Activated CD4-positive, alpha-beta T cell treated with anti-CD3 and anti-CD28 coated beads, Interleukin-2, amount 10 ng/mL, durations not matched to agents 24 days and 14 days (primary cell): ENCODE measurements at places on chromosomes 5 and 9.

DNA sequence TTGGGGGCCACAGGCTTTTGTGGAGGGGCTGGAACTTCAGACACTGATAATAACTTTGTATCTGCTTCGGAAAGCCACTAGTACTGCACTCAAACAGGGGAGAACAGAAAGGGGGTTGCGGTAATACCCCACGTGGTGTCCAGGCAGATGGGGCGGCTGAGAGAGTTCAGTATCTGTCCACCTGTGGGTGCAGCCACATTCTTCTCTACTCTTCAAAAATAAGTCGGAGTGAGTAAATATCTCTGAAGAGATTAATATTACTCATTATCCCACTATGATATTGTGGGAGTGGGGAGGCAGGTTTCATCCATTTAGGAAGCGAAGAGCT, 102.1 kb upstream of the SSBP2 start:
- DNase-seq: no peak

DNA sequence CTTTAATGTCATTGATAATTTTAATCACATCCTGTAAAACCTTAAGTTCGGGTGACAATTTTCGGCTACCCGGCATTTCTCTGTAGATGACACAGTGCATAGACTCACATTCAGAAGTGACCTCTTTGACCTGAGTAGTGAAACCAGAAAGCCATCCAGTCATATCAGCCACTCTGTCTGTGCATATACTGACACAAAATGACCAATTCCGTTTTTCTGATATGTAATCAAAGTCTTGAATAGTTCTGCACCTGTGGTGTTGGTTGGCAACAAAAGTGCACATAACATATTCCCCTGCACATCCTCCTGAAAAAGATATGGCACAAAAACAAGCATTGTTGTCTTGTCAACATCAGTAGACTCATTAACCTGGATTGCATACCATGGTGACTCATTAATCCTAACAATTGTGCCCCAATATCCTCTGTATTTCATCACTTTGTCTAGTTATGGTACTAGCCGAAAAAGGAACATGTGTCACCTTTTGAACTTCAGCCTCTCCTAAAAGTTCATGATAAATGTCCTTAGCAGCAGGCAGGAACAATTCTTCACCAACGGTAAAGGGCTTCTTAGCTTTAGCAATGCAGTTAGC, 4.6 kb upstream of the HNRNPA0 start:
- DNase-seq: no peak

GRCh38 chr9:16575142-16575985, 295.1 kb downstream of the BNC2 start:
- DNase-seq: no peak

DNA sequence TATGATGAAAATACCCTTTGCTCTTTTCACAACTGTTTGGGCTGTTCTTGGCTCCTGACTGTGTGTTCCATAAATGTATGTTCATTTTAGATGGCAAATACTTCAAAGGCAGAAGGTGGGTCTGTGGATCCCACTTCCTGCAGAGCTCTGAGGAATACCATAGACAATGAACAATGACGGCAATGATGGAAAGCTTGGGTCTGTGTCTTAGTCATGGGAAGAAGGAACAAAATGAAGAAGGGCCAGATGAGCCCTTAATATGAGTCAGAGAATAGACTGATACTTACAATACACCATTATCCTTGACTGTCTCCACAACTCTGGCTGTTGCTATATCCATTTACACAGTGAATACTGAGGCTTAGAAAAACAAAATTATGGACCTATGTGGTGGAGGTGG, 126.0 kb downstream of the SLIT3 start:
- DNase-seq: no peak

GRCh38 chr5:75367401-75367800, 30.4 kb downstream of the HMGCR start:
- DNase-seq: no peak

- DNase-seq: no peak
Measured at GRCh38 chr5:83059341-83059740, 17.9 kb downstream of the TMEM167A start.

- peak; percentile 26 for DNase-seq
Measured at GRCh38 chr5:179964015-179964414, 56.3 kb upstream of the TBC1D9B start.

DNA sequence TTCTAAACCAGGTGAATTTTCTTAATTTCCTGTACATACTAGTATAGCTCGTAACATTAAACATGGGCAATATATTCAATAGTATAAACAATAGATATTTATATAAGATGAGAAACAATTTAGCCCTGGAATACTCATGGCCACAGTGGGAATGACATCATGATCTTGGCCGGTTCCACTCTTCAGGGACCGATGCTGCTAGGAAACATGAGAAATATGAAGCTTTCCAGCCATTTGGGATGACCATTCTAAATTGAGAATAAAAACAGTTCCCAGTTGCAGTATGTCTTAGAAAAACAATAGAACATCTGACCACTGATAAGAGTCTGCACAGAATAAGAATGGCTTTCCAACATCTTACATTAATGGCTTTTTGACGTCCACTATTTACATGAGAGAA, 33.3 kb upstream of the SLCO6A1 start:
- no peak for DNase-seq

- DNase-seq: no peak
Measured at GRCh38 chr9:13718539-13718938, 439.0 kb upstream of the MPDZ start.

DNA sequence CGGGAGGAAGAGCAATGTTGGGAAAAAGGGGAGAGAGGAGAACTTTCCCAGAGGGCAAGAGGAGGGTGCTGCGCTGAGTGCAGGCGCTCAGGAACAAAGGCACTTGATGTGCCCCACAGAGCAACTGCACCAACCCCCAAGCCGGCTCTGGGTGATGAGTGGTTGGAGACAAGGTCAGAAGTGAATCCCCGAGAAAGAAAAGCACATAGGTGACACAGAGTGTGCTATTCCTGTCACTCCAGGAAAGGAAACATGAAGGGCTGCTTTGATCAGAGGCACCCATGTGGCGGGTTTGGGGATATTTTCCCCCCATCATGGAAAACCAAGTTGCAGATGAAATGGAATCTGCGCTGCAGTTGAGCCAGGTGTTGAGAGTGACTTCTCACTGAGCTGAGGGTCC, 20.7 kb upstream of the SLC25A48 start:
- peak; percentile 41 for DNase-seq

DNA sequence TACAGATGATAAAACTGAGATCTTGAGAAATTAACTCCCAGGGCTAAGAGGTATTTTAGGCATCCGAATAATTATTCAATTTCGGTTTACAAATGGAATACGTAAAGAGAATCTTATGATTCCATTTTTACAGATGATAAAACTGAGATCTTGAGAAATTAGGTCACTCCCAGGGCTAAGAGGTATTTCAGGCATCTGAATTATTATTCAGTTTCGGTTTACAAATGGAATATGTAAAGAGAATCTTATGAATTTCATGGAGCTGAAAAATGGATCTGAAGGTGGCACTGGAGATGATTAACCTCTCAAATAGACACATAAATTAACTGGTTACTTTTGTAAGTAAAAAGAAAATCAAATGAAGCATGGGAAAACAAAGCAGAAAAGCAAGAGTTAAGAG, 44.2 kb downstream of the FGF1 start:
- DNase-seq: no peak

DNA sequence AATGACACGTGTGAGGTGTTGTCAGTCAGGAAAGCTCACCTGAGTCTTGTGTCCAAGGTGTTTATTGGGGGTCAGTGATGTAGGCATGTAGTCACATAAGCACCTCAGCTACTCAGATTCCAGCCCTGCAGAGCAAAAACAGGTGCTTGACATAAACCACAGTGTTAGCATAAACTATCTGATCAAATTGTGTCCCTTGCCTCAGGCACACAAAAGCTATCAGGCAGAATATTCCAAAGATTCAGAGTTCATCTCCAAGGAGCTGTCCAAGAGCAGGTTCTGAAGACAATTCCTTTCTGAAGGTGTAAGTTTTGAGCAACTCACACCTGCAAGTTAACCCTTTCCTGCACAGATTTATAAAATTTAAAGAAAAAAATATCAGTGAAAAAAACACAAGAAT, 102.2 kb upstream of the ITGA1 start:
- DNase-seq: no peak

- no peak for DNase-seq
Measured at GRCh38 chr5:126355940-126356339, 67.3 kb upstream of the GRAMD2B start.

DNA sequence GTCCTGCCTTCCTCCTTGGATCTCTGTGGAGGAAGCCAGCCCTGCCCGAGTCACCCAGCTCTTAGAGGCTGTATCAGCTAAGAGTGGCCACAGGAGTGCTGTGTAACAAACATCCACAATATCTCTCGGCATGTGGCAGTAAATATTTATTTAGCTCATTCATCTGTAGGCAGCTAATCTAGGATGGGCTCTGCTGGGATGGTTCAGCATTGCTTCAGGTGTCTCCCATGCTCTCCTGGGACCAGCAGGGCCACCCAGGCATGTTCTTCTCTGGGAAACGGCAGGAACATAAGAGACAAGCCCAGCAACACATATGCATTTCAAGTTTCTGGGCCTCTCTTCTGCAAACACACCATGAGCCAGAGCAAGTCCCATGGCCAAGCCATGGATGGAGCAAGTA, 56.1 kb downstream of the HRH2 start:
- DNase-seq: no peak

- DNase-seq: no peak
Measured at GRCh38 chr9:127873886-127874285, 3.6 kb downstream of the AK1 start.

DNA sequence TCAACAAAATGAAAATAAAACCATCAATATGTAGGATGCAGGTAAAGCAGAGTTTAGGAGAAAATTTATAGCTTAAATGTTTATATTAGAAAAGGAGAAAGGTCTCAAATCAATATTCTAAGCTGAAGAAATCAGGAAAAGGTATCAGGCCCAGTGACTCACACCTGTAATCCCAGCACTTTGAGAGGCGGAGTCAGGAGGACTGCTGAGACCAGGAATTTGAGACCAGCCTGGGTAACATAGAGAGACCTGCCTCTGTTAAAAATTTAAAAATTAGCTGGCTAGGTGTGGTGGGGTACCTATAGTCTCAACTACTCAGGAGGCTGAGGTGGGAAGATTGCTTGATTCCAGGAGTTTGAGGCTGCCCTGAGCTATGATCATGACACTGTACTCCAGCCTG, 32.2 kb downstream of the CCDC69 start:
- no peak for DNase-seq

GRCh38 chr9:120391691-120392090, 188.3 kb downstream of the CDK5RAP2 start:
- DNase-seq: no peak

DNA sequence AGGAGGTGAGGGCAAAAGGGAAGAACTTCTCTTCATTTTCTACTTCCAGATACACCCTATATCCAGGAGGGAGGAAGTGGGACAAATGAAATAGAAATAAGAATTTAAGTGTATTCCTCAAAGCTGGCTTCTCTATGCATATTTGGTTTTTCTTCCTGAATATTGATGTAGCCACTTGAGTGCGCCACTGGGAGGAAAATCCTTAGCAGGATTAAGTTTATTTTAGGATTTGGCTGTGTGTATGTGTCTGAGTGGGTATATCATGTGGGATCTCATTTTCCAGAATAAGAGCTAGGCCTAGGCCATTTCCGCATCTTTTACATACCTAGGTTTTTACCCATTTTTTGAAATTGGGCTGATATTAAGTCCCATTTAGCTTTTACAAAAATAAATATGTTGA, 42.5 kb downstream of the MAP1B start:
- DNase-seq: no peak

- DNase-seq: no peak
Measured at GRCh38 chr9:37206121-37206620, 85.8 kb downstream of the ZCCHC7 start.

- DNase-seq: no peak
Measured at GRCh38 chr5:109654455-109654854, 35.3 kb upstream of the MAN2A1 start.

DNA sequence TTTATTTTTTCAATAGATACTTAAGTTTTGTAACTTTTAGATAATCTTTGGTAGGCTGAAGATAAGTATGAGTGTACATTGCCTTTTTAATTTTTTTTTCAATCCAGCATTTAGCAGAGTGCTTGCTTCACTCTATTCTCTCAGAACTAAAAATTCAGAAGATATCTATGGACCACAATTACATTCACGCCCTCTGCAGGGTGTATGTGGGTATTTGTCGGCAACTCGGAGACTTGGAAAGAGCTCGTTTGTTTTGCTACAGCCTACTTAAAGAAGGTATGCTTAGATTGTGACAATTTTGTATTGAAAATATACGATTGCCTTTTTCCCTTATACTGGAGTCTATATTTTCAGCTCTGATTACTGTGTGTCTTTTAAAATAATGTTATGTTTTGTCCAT, 43.8 kb downstream of the ICE1 start:
- DNase-seq: no peak

- DNase-seq: no peak
Measured at GRCh38 chr5:158699298-158699880, 400.3 kb downstream of the EBF1 start.

DNA sequence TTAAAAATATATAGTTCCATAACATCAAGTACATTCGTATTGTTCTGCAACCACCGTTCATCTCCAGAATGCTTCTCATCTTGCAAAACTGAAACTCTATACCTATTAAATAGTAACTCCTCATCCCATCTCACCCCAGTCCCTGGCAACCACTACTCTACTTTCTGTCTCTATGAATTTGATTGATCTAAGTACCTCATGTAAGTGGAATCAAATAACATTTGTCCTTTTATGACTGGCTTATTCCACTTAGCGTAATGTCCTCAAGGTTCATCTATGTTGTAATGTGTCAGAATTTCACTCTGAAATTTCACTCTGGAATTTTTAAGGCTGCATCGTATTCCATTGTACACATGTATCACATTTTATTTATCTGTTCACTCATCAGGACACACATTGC, 132.1 kb upstream of the RUSC2 start:
- no peak for DNase-seq

DNA sequence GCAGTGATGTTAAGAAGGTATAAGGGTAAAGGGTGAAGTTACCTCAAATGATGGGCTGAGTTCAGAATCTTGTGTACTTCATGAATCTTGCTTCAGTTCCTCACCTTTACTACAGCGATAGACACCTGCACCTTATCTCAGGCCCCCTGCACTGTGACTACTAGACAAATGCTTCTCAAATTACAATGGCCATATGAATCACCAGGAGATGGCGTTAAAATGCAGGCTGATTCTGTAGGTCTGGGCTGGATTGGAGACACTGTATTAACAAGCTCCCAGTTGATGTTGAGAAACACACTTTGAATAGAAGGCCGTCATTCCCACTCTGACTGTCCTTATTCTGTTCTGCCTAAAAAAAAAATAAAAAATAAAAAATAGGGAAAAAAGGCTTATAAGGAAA, 29.8 kb downstream of the TARS1 start:
- DNase-seq: no peak

GRCh38 chr5:18968966-18969365, 1019.0 kb downstream of the CDH18 start:
- no peak for DNase-seq
